ENCODE measurements at places on chromosomes 11 and 22.
A peak's percentile ranks its signal among the peaks of the same experiment; 100 is the strongest.

DNA sequence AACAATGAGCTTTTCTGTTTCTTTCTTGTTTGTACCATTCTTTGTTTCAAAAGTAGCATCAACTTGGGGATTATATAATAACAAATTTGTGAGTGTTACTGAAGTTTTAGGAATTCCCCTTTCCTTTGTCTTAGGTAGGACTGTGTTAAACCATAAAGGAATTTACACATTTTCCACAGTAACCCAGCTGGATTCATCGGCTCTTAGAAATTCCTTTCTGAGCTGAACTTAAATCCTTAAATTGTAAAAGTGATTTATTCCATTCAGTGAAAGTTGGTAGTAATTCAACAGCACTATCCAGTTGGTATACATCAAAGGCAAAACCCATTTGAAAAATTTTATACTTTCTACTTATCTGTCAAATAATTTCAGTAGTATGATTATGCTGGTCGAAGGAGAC, 11.8 kb downstream of the EMSY start:
- no peak for DNase-seq

GRCh38 chr11:33269822-33270221, 12.6 kb downstream of the HIPK3 start:
- DNase-seq = no peak

DNA sequence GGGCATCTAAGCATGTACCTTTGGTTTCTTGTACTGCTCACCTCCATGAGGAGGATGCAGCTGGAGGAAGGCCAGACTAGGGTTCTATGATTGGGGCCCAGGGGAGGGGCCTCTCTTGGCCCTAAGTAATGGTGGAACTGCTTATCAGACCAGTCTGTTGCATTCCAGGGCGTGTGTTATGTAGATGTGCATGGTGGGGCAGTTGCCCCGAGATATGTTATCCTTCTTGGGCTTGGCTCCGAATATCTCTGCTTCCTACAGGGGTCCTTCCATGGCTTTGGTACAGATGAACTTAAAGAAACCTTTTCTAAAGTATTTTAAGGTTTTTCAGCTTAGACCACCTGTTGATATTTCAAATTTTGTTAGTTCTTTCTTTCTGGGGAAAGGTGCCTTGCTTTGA, 126.0 kb downstream of the SWAP70 start:
- DNase-seq = no peak

- no peak for DNase-seq
Observed at GRCh38 chr11:45383224-45383623, 97.1 kb upstream of the SYT13 start.

- no peak for DNase-seq
Observed at GRCh38 chr11:82889133-82890001, 10.9 kb downstream of the PRCP start.

GRCh38 chr11:4065086-4065485, 29.5 kb upstream of the RRM1 start:
- DNase-seq = no peak

- no peak for DNase-seq
Observed at GRCh38 chr11:19595840-19596751, 116.5 kb upstream of the NAV2 start.

DNA sequence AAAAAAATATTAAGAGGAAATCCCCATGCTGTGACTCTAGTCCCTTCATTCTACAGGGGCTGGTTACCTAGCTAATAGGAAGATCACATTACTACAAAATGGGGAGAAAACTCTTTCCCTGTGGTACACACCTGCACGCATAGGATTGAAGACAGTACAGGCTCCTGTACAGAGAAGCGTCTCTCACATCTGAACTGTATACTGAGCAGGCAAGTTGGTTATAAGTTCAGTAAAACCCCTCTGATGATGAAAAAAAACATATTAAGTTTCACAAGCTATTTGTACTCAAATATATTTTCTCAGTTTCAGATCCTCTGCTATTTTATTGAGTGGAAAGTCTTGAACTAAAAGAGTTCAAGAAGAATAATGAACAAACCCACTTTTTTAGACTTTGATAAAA, 156.9 kb upstream of the HSD17B12 start:
- no peak for DNase-seq

DNA sequence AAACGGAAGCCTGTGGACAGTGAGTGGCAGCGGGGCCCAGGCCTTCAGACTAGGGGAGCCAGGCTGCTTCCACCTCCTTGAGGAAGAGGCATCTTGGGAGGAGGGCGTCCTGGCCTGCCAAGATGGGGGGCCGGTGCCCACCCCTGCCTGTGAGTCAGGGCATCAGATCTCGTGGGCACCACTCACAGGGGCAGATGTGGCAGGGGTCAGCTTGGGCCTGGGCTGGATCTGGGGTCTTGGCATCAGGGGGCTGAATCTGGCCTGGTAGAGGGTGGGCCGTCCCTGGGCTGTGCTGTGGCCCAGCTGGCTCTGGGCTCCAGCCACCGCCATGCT, 24.1 kb upstream of the TH start:
- no peak for DNase-seq

DNA sequence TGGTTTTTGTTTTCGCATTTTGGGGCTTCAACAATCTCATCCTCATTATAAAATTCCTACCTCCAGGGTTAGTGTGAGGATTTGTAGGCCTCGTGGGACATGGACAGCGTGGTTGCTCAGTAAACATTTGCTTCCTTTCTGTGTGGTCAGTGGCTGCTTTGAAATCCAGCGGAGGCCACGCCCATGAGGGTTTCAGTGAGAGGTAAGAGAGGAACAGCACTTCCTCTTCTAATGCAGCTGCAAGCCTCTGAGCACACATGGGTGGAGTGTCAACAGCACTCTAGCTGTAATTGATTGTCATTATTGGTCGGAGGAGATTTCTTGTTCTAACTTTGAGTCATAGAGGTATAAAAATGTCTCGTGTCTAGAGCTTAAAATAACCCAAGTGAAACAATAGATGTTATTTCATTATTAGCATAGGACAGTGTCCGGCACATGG, 6.0 kb upstream of the ARHGAP42 start:
- DNase-seq = no peak

GRCh38 chr22:17631076-17631565, 2.6 kb upstream of the ATP6V1E1 start:
- no peak for DNase-seq

GRCh38 chr11:125542709-125543108, 26.6 kb upstream of the EI24 start:
- DNase-seq = no peak

- DNase-seq = no peak
Observed at GRCh38 chr11:73413256-73413655, 37.1 kb downstream of the RELT start.

GRCh38 chr11:72040491-72041363, 39.6 kb downstream of the NUMA1 start:
- peak; percentile 81 for DNase-seq

DNA sequence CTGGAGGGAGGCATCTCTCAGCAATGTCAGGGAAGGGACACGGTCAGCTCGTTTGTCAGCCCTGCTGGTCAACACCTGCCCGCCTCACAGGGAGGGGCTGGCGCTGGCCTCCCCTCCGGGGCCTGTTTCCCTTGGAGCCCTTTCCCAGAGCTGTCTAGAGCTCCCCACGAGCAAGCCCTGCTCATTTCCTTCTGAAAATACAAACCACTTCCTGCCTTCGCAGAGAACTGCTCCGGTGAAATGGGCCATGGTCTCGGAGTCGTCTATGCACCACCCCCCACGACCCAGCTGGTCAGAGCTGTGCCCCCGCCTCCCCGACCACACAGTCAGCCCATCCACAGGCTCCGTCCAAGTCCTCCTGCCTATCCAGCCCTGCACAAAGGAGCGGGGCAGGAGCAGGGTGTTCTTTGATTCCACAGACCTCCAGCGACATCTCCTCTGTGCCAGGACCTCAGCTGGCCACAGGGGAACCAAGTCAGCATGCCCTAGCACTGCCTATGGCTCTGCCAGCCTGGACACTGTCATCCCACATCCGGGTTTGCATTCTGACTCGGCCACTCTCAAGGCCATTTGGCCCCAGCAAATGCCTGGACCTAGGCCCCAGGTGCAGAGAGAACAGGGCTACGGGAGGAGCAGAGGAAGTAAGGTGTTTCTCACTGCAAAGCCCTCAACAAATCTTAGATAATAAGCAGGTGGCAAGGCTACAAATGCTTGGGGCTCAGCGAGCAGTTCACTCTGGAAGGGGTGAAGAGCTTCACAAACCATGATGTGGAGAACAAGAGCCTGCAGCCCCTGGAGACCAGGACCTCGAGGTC, 82.1 kb upstream of the WNT11 start:
- DNase-seq = no peak

DNA sequence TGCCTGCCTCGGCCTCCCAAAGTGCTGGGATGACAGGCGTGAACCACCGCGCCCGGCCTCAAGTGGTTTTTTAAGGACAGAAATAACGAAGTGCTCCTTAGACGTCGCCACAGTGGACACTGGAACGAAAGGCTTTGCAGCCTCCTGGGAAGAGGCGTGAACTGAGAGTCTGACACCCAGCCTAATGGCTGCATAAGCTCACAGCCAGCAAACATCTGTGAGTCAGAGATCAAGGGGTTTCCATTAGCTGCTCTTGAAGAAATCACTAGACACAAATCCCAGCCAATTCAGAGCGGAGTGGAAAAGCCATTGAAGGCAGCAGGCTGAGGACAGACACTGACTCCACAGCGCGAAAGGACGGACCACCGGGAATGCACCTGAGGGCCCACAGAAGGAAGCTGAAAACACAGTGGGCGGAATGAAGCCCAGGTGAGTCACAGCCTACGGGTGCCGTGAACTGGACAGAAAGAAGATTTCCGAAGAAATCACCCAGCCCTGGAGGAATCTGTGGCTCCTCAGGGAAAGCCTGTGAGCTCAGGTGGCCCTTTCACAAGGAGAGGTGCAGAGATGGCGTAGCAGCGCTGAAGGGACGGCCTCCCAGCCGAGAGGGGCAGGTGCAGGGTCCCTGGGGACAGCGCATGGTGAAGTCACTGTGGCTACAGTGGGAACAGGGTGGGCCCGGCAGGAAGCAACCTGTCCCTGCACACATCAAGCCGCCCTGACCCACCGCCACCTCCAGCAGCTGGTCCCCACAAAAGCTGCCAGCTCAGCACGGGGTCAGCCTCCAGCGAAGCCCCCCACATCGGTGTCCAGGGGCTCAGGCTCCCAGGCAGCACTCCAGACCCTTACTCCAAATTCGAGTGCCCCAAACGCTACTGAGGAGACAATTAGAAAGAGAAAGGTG, 11.6 kb downstream of the LMNTD2 start:
- no peak for DNase-seq

DNA sequence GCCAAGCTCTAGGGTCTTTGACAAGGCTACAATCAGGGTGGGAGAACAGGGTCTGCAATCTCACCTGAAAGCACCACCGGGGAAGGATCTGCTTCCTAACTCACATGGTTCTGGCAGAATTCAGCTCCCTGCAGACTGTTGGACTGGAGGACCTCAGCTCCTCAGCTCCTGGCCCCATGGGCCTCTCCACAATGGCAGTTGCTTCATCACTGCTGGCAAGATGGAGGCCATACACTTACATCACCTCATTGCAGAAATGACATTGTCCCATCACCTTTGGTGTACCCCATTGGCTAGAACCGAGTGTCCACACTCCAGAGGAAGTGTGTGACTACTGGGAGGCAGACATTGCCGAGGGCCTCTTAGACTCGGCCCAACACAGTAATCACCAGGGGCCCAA, 20.9 kb upstream of the MPPED1 start:
- DNase-seq = no peak

GRCh38 chr11:36296884-36297543, 926 bp downstream of the PRR5L start:
- DNase-seq = no peak

- no peak for DNase-seq
Observed at GRCh38 chr22:19806213-19807160, 45.9 kb downstream of the TBX1 start.

DNA sequence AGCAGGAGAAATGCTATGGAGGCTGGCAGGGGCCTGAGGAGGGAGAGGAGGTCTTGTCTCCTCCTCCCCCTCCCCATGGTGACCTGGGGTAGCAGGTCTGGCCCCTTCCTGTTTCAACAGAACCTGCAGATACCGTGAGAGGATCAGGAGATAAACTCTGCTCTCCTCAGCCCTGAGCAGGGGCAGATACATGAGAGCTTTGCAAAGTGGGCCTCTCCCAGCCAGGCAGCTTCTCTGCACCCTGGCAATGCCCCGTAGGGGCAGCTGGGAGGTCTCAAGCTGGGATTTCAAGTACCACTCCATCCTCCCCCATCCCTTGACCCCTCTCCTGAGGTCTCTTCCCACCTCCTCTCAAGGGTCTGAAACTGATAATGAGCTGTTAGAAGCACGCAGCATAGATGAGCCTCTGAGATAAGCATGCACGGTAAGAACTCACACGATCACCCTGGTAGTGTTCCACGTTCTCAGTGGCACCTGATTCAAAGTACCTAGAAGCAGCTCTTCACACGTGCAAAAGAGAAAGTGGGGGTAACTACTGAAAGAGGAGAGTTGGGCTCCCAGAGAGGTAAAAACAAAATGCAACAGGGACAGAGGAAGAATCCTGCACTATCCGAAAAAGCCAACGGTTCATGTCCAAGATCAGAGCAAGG, 4.9 kb upstream of the CCDC86 start:
- DNase-seq = no peak

DNA sequence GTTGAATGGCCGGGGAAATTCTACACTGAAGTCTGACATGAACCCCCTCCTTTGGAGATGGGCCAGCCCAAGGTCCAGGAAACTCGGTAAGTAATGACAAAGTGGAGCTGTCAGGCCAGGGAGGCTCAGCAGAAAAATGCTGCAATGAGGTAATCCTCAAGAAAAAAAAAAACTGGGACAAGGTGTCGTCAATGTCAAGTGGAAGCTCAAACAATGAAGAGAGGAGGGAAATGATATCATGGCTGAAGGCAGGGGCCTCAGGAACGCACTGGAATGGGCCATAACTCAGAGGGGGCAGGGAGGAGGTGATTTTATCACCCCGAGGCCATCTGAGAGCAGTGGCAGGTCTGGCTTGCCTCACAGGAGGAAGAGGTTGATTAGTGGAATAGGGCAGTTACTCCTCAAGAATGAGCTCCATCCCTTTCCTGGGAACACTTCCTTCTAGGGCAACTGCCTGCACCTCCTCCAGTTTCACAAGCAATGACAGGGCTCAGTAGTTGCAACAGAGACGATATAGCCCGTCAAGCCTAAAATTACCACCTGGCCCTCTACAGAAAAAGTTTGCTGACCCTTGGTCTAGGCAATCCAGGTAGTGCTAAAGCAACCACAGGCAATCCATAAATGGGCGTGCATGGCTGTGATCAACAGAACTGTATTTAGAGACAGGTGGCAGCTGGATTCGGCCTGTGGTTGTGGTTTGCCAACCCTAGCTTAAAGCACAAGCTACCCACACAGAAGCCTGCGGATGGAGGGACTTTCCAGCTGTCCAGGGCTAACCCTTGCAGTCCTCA, 65.2 kb downstream of the FBXO7 start:
- no peak for DNase-seq

DNA sequence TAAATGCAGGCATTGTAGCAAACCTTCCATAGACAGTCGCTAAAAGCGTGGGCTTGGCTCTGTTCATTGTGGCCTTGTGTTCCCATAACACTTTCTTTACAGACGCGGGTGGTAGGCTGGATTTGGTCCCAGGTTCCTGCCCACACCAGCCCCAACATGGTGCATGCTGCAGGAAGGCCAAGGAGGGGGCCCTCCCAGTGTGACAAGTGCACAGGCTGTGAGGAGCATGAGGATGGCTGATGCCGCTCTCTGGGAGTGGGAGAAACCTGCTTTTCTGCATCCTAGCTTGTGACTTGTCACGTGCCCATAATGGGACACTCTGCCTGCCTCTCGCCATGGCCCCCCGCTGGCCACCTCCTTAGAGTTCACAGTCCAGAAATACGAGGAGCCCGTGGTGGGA, 161.8 kb upstream of the B3GAT1 start:
- DNase-seq = peak; percentile 36
